ENCODE measurements at places on chromosomes 6 and 20. TPM values are rescaled to one million over a fixed set of nuclear protein-coding genes. Genes with fewer than 3 reads are reported as not detected.
A peak's percentile ranks its signal among the peaks of the same experiment; 100 is the strongest.

Gene NOX3
- polyA plus RNA-seq, result not detected

DNA sequence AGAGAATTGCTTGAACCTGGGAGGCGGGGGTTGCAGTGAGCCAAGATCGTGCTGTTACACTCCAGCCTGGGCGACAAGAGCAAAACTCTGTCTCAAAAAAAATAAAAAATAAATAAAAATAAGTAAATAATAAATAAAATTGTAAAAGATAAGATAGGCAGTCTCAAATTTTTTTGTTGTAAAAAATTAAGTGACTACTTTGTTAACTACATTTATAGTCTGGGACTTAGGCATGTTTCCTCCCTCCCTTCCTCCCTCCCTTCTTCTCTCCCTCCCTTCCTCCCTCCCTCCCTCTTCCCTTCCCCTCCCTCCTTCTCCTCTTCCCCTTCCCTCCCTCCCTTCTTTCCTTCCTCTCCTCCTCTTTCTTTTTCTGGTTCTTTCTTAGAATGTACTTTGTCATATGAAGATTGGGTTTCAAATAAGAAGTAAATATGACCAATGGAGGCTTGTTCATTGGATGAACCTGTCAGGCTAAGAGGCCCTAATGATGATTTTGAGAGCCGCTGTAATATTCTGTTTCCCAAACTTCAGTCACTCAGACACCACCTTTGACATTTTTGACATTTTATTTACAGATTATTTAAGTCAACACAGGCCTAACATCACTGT is 24.2 kb downstream of the ZFP64 start:
- DNase-seq, result no peak
- no peak overlapping the region for H3K27ac ChIP-seq

DNA sequence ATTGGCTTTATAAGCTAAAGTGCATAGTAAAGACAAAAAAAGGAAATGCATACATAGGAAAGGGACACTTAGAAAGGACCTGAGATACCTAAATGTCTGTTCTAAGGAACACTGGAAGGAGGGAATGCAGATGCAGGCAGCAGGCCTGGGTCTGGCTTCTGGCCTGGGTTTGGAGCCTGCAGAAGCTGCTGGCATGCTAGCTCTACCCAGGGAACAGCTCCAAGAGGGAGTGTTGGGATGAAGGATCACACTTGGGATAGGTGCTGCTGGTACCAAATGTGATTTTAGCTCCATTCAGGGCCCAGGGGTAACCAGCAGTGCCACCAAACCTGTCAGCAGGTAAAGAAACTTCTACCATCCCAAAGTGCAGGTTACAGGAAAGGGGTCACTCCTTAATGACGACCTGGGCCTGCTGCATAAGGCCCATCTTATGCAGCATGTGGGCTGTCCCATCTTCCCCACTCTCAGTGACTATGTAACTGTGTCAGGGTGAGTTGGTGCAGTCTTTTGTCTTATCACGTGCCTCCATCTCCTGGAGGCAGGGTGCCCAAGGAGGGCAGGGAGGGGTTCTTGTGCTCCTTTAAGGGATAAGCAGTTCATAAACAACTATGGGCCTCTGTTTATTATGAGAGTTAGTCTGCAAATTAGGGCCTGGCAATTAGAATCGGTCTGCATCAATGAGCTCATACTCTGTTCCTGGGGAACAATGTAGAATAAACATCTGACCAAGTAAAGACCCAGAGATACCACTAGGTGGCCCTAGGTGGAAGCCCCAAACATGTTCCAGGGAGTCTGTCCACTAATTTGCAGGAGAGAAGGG is 26.9 kb downstream of the DDX27 start:
- H3K4me1 ChIP-seq, result no peaks in the 10 kb centered on the region
- no peak overlapping the region for H3K4me3 ChIP-seq
- H3K27me3 ChIP-seq, result no peaks in the 10 kb centered on the region

GRCh38 chr6:29764422-29765196 is 41.4 kb downstream of the HLA-F start:
- H3K36me3 ChIP-seq, result no peaks in the 10 kb centered on the region
- H3K27ac ChIP-seq, result peak overlapping the region; percentile 53
- H3K27me3 ChIP-seq, result no peaks in the 10 kb centered on the region
- no peak for DNase-seq
- no peak overlapping the region for H3K4me3 ChIP-seq
- H3K4me1 ChIP-seq, result peaks cover 37% of the 10 kb centered on the region

- H3K36me3 ChIP-seq, result no peaks in the 10 kb centered on the region
- H3K27me3 ChIP-seq, result no peaks in the 10 kb centered on the region
- no peaks in the 10 kb centered on the region for H3K4me1 ChIP-seq
- H3K4me3 ChIP-seq, result no peak overlapping the region
- no peak overlapping the region for H3K27ac ChIP-seq
- no peak for DNase-seq
Measured at GRCh38 chr6:143301188-143301587, 149.3 kb downstream of the ADAT2 start.

DNA sequence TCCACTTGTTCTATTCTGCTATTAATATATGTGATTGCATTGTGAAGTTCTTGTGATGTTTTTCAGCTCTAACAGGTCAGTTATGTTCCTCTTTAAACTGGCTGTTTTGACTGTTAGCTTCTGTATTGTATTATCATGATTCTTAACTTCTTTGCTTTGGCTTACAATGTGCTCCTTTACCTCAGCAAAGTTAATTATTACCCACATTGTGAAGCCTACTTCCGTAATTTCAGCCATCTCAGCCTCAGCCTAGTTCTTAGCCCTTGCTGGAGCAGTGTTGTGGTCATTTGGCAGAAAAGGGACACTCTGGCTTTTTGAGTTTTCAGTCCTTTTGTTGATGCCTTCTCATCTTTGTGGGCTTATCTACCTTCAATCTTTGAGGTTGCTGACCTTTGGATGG is 440.2 kb downstream of the TBC1D32 start:
- DNase-seq, result no peak
- no peaks in the 10 kb centered on the region for H3K36me3 ChIP-seq
- no peaks in the 10 kb centered on the region for H3K27me3 ChIP-seq
- no peak overlapping the region for H3K27ac ChIP-seq
- H3K4me3 ChIP-seq, result no peak overlapping the region

DNA sequence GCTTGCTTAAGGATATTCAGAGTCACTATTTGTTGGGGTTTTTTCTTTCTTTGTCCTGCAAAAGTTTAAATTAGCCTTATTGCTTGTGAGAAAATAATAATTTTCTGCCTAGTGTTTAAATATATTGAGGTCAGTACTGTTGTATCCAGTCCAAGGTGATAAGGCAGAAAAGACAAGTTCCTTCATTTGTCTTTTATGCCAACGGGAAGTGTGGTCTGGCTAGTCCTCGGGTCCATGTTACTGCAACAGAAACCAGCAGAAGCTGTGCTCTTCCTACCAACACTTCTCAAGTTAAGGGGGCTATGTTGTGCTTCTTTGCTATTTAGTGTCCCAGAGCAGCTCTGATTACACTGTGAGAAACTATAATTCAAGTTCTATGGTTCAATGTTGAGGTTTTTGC is 301.1 kb downstream of the TBC1D7 start:
- H3K27me3 ChIP-seq, result no peaks in the 10 kb centered on the region
- H3K4me1 ChIP-seq, result no peaks in the 10 kb centered on the region
- H3K27ac ChIP-seq, result no peak overlapping the region
- H3K4me3 ChIP-seq, result no peak overlapping the region

GRCh38 chr6:22067122-22067521 is 229.7 kb downstream of the PRL start:
- H3K27ac ChIP-seq, result no peak overlapping the region
- no peaks in the 10 kb centered on the region for H3K27me3 ChIP-seq
- no peak overlapping the region for H3K4me3 ChIP-seq
- no peaks in the 10 kb centered on the region for H3K4me1 ChIP-seq
- no peaks in the 10 kb centered on the region for H3K36me3 ChIP-seq
- no peak for DNase-seq

GRCh38 chr6:159996626-159997497 is 28.0 kb downstream of the IGF2R start:
- H3K27me3 ChIP-seq, result no peaks in the 10 kb centered on the region
- DNase-seq, result no peak
- H3K4me3 ChIP-seq, result no peak overlapping the region

DNA sequence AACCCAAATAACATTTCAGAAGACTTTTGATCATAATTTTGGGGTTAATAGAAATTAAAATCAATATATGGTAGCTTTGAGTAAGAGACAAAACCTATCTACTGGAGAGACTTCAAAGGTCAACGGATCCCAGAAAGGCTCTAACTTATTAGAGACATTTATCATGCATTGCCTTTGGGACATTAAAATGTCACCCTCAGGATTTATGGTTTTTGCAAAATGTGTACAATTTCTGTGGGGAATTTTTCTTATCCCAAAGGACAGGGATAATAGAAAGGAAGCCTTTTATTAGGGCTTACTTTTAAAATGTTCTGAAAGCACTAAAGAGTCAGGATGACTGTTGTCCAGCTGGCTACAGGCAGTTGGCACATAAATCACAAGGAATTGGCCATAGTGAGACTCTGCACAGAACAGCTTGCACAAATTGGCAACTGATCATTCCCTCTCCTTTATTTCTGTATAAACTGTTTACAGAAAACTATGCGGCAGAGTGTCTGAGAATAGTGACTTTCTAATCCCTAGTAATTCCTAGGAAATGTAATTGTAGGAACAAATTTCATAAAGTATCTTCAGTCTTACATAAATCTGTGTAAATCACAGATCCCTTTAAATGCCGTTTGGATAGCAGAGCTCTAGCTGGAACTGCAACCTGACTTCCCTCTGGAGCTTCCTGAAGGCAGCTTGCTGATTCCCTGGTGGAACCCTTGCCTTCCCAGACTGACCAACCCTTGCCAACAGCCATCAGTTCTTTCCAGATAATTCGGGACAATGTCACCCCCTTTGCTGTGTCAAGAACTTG is 201.1 kb upstream of the PREP start:
- H3K27me3 ChIP-seq, result no peaks in the 10 kb centered on the region
- H3K36me3 ChIP-seq, result no peaks in the 10 kb centered on the region
- no peak overlapping the region for H3K4me3 ChIP-seq
- no peak overlapping the region for H3K27ac ChIP-seq
- H3K4me1 ChIP-seq, result peaks cover 48% of the 10 kb centered on the region
- no peak for DNase-seq

DNA sequence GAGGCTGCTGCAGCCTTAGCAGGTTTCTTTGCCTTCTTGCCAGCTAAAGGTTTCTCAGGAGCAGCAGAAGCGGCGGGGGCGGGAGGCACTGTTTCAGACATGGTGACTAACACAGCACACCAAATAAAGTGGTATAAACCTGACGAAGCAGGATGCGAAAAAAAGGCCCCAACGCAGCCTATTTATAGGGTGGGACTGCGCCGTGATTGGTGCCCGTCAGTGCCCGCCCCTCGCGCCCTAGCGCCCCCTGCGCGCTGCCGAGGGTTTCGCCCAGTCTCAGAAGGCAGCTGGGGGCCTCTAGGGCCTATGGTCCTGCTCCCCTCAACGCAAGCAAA is 55.0 kb downstream of the TRIM38 start:
- peak overlapping the region; percentile 32 for H3K4me3 ChIP-seq
- H3K27ac ChIP-seq, result peak overlapping the region; percentile 82
- no peaks in the 10 kb centered on the region for H3K27me3 ChIP-seq
- H3K36me3 ChIP-seq, result no peaks in the 10 kb centered on the region

Gene KIF25
- not detected for polyA plus RNA-seq

DNA sequence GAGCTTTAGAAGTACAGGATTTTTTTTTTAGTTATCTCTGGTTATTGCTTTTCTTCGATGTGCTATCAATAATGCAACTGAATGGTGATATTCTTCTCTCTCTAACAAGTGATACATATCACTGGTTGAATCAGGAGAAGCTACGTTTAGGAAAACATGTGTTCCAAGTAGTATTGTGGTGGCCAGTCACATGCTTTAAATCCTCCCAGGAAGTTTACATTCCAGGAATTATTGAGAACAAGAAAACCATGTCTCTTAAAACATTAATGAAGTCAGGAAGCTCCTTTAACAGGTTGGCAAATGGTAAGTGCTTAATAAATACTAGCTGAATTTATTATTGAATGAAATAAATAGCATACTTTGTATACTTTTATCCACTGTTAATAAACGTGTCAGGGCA is 371.1 kb downstream of the BCKDHB start:
- H3K36me3 ChIP-seq, result no peaks in the 10 kb centered on the region
- no peaks in the 10 kb centered on the region for H3K27me3 ChIP-seq
- no peak for DNase-seq
- H3K4me1 ChIP-seq, result no peaks in the 10 kb centered on the region
- no peak overlapping the region for H3K27ac ChIP-seq

Gene CYP39A1
- polyA plus RNA-seq, result 1.5 TPM

Gene MEI4
- polyA plus RNA-seq, result 0.01 TPM

DNA sequence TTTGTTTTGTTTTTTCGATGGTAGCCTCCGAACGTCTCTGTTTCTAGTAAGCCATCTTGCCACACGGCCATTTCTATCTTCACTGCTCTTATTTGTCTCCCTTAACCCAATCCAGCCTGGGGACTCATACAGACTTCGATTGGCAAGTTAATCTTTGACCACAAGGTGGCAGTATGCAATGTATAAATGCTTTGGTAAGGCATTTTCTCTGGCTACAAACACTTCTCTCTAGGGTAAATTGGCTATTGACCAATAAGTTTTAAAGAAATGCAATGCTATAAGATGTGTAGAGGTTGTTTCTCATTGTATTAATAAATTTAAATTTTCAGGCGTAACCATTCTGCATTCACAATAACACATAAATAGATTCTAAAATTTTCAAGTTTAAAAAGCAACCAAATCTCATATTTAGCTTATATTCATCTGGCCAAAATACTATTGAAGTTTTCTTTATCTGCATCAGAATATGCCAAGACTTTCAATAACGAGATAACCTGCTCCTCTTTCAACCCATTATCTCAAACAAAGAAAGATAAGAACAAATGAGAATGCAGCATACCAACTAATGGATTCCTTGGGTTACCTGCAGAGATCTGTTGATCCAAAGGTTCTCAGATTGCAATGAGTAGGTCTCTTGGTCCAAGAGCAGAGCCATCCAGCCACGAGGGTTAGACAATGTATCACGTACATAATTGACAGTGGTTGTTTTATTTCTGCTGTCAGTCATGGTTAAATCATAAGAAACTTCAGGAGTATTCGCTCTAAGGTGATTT is 231.9 kb downstream of the PKHD1 start:
- DNase-seq, result peak; percentile 7
- H3K27ac ChIP-seq, result no peak overlapping the region
- no peaks in the 10 kb centered on the region for H3K36me3 ChIP-seq
- no peak overlapping the region for H3K4me3 ChIP-seq

Gene MEP1A
- 0.05 TPM for polyA plus RNA-seq

GRCh38 chr6:32941214-32941768 is 463 bp upstream of the HLA-DMB start:
- H3K36me3 ChIP-seq, result no peaks in the 10 kb centered on the region
- H3K4me3 ChIP-seq, result no peak overlapping the region
- DNase-seq, result no peak
- H3K27ac ChIP-seq, result no peak overlapping the region
- peaks cover 17% of the 10 kb centered on the region for H3K27me3 ChIP-seq

DNA sequence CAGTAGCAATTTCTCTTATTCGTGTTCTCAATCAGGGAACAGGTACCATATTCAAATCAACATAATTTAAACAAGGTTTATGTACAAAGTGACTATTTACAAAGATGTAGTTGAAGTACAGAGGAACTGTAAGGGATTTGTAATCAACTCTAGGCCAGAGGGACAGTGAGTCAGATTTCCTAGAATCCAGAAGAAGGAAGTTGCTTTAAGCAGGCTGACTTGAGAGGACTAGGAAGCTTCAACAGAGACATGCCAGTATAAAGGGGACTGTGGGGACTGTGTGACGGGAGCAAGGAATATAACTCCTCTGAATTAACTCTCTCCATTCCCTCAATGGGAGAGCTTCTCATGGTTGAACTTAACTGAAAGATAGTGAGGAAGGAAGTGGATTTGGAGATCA is 427.4 kb upstream of the JAG1 start:
- no peak for DNase-seq
- H3K36me3 ChIP-seq, result no peaks in the 10 kb centered on the region
- no peak overlapping the region for H3K27ac ChIP-seq
- H3K4me1 ChIP-seq, result peaks cover under 1% of the 10 kb centered on the region
- H3K27me3 ChIP-seq, result no peaks in the 10 kb centered on the region

Measured in keratinocyte (primary cell).